ENCODE measurements at places on chromosomes 1 and 21. TPM values are rescaled to one million over a fixed set of nuclear protein-coding genes. Genes with fewer than 3 reads are reported as not detected.

The ENAH gene
- total RNA-seq, result 133 TPM

The OTUD7B gene
- 24.1 TPM for total RNA-seq

The CFAP126 gene
- not detected for total RNA-seq

GRCh38 chr1:20505488-20505887 lies 2.5 kb downstream of the MUL1 start:
- DNase-seq, result no peak

The CFHR1 gene
- 0.23 TPM for total RNA-seq

The TNFRSF8 gene
- total RNA-seq, result 0.13 TPM

DNA sequence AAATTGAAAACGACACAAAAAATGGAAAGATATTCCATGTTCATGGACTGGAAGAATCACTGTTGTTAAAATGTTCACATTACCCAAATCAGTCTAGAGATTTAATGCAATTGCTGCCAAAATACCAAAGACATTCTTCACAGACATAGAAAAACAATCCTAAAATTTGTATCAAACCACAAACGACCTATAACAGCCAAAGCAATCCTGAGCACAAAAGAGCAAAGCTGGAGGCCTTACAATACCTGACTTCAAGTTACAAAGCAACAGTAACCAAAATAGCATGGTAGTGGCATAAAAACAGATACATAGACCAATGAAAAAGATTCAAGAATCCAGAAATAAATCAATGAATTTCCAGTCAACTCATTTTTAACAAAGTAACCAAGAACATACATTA lies 1077.3 kb downstream of the KCNT2 start:
- no peak for DNase-seq

GRCh38 chr1:40185951-40186864 lies 25.0 kb downstream of the RLF start:
- no peak for DNase-seq

GRCh38 chr1:221106616-221107015 lies 227.4 kb downstream of the HLX start:
- no peak for DNase-seq

DNA sequence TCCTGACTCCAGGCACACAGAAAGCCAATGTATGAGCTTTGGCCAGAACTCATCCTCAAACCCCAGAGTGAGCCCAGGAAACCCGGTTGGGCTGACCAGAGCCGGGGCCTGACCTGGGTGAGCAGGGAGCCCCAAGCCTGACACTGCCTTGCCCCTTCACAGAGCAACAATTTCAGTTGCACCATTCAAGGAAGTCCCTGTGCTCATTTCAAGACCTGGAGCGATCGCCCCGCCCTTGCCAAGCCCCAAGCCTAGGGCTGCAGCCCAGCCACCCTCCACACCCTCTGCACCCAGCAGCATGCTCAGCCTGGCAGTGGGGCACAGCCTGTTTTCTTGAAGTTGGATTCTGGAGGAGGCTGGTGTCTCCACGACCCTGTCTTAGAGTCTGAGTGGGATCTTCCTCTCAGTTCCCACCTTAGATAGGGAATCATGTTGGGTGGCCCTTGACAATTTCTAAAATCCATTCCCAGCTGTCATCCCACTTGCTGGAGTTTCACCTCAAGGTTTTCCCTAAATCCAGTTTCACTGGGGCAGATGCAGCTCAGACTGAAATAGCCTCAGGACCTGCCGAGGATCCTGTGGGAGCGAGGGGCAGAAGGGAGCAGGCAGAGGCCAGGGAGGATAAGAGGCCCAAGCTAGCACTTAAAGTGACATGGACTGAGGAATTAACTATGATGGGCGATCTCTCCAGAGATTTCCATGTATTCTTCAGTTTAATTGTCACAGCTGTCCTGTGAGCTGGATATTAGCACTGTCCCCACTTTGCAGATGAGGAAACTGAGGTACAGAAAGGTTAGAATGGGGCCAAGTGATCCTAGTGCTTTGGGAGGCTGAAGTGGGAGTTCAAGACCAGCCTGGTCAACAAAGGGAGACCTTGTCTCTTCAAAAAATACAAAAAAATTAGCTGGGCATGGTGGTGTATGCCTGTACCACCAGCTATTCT lies 2.5 kb downstream of the NBL1 start:
- DNase-seq, result no peak

The TMEM81 gene
- 4.0 TPM for total RNA-seq

DNA sequence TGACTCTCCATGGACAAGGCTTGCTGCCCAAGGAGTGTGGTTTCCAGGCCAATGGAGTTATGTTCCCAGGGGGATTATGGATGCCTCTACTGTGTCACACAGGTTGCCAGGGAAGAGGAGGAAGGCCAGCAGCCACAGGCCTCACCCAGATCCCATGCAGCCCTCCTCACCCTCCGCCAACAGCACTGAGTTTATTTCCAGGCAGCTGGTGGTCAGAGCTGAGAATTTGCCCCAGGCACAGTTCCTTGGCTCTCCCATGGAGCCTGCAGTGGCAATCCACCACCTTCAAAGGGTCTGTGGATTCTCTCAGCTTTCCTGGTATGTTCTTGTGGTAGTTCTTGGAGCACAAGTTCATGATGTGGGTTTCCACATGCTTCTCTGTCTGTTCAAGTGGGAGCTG lies 79.2 kb downstream of the NTNG1 start:
- DNase-seq, result no peak

DNA sequence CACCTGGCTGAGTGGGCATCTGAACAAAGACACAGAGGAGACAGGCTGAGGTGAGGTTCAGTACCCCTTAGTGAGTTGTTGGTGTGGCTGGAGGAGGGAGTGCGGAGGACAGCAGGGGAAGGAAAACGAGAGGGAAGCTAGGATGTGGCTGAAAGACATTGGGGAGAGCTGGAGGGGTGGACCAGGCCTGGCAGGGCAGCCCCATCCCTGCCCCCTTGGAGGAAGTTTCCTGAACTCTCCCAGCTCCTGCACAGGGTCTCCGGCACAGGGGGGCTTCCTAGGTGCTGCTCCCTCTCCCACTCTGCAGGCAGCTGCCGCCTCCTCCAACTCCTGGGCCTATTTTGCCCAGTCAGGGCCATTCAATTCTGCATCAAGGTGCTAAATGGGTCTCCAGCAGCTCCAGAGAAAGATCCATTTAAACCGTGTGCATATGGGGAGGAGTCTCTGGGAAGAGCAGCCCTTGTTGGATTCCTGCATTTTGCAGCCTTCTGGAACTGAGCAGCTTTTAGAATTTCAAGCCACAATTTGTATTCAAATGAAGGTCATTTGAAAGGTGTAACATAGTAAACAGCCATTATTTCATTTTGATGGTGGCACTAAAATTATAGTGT lies 193.9 kb downstream of the CAMTA1 start:
- DNase-seq, result no peak

- DNase-seq, result no peak
Measured at GRCh38 chr1:92854101-92854785, 22.4 kb downstream of the RPL5 start.

DNA sequence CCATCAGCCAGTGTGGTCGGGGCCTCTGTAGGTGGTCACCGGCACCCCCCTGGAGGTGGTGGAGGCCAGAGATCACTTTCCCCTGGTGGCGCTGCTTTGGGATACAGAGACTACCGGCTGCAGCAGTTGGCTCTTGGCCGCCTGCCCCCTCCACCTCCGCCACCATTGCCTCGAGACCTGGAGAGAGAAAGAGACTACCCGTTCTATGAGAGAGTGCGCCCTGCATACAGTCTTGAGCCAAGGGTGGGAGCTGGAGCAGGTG lies 961 bp downstream of the RBM15 start:
- DNase-seq, result no peak

The RIPPLY3 gene
- total RNA-seq, result 1.2 TPM

The SYTL1 gene
- total RNA-seq, result 2.4 TPM

The IRF6 gene
- 0.64 TPM for total RNA-seq
